ENCODE measurements at places on chromosomes 6 and 20.

GRCh38 chr6:144931172-144932035 is 646.3 kb downstream of the UTRN start:
- DNase-seq = no peak

GRCh38 chr6:82083646-82084045 is 163.9 kb downstream of the IBTK start:
- DNase-seq = peak; percentile 74

DNA sequence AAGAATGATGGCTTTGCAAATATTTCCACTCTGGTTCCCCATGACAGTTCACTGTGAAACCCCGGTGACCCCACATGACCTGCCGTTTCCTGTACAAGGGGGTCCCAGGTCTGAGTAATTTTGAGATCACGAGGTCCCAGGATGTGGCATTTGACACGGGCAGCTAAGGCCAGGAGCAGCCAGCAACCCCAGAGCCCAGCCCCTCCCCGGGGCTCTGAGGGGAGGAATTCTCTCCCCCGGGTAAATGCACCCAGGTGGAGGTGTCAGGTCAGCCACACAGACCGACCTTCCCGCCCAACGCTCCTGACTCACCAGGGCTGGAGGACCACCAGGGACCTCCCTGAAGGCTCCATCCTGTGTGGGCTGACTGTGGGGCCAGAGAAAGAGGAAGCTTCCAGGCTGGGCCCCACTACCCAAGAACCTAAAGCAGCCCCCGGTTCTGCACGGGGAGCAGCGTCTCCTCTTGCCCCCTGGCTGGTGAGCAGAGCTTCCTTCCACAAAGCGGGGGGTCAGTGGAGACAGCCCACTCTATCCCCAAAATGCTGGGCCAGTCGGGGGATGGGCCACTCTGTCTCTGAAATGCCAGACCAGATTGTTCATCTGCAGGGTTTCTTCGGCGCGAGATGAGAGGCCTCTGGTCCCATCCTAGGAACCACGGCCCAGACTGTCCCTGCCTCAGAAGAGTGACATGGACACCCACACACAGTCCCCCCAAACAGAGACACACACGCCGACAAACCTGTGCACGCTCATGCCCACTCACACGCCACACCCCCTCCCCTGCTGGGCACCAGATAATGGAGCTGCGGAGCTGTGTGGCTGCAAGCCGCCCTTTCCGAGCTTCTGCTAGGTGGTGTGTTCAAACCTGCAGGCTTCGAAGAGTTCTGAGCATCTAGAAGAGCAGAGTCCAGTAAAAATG is 23.4 kb upstream of the SLCO4A1 start:
- no peak for DNase-seq

GRCh38 chr6:52725535-52726192 is 37.6 kb downstream of the GSTA2 start:
- no peak for DNase-seq

DNA sequence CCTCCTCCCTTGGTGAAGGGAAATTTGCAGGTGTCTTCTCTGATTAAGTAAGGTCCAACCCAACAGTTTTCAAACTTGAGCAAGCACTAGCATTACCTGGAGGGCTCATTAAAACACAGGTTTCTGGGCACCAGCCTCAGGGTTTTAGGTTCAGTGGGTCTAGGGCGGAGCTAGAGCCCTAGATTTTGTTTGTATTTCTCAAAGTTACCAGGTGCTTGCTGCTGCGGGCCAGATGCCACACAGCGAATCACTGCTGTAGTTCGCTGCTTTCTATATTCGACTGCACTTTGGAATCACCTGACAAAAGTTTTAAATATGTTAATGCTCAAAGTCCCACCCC is 869 bp downstream of the COL21A1 start:
- DNase-seq = no peak
